ENCODE measurements at places on chromosomes 12 and 14. TPM values are rescaled to one million over a fixed set of nuclear protein-coding genes. Genes with fewer than 3 reads are reported as not detected.

DNA sequence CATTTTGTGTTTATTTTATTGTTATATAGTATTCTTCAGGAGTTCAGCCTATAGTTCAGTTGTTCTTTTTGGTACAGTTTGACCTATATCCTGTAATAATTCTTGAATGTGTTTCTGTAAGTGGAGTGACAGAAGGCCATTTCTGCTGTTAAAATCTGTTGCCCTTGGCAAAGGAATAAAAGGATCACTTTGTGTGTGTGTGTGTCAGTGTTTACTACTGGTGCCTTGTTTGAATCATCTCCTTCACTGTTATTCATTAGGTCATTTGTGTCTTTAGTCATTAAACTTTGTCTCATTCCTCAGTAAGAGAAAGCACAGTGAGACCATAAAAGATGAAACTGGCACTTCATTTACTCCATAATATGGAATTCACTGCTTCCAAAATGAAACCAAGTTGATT is 130.7 kb downstream of the TMTC2 start:
- no peak overlapping the region for H3K4me3 ChIP-seq
- no peak for DNase-seq
- H3K36me3 ChIP-seq = peaks cover 4% of the 10 kb centered on the region
- H3K4me1 ChIP-seq = no peaks in the 10 kb centered on the region
- H3K27me3 ChIP-seq = no peaks in the 10 kb centered on the region

DNA sequence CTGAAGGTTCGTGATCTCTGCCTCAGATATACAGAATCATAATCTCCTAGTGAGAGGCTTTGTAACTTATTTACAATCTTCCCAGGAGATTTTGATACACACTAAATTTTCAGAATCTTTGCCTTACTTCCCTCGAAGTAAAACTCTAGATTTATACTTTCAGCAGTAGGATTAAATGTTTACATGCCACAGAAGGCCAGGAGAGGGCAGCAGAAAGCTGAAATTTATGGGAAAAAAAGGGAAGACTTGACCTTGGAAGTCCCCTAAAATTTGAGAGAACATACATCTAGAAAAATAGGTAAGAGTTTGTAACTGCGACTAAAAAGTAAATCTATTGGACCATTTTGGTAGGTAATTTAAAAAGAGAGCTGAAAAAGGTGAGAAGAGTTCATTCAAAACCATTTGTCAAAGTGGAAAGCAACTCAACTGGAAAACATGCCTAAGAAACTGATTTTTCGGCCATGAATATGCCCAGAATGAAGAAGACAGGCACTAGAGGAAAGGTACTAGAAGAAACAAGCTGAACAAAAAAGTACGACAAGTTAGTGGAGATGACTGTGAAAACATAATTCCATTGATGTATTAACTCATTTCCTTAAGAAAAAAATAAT is 242.0 kb upstream of the MDGA2 start:
- no peak overlapping the region for H3K4me3 ChIP-seq
- DNase-seq = no peak
- H3K4me1 ChIP-seq = no peaks in the 10 kb centered on the region
- H3K27ac ChIP-seq = no peak overlapping the region
- no peaks in the 10 kb centered on the region for H3K27me3 ChIP-seq
- H3K36me3 ChIP-seq = no peaks in the 10 kb centered on the region

- H3K4me3 ChIP-seq = no peak overlapping the region
- DNase-seq = no peak
- no peak overlapping the region for H3K27ac ChIP-seq
- peaks cover 3% of the 10 kb centered on the region for H3K36me3 ChIP-seq
Measured at GRCh38 chr12:119005913-119006312, 24.6 kb downstream of the SRRM4 start.

DNA sequence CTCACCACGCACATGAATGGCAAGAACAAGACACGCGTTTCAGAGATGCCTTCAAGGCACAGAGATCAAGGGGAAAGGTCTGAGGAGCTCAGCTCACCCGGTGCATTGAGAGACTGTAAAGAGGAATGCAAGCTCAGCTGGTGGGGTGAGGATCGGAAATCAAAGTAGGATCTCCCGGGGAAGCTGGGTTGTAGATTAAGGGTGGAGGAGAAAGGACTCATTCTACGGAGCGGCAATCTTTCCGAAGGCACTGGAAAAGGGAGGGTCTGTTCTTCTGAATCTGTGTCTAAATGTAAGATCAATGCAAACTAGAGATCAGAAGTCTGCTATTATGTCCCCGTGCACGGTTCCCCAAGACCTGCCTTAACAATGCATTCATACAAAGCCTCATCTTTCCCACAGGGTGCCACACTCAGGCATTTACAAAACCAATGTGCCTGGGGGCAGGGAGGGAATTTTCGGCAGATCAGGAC is 41.6 kb upstream of the PYGL start:
- H3K4me3 ChIP-seq = no peak overlapping the region
- no peaks in the 10 kb centered on the region for H3K4me1 ChIP-seq
- H3K27ac ChIP-seq = no peak overlapping the region
- no peak for DNase-seq
- no peaks in the 10 kb centered on the region for H3K27me3 ChIP-seq

GRCh38 chr12:105057174-105057573 is 27.1 kb downstream of the ALDH1L2 start:
- DNase-seq = no peak
- no peak overlapping the region for H3K27ac ChIP-seq
- H3K4me3 ChIP-seq = no peak overlapping the region
- H3K27me3 ChIP-seq = no peaks in the 10 kb centered on the region

GRCh38 chr12:118353721-118354120 is 19.0 kb downstream of the TAOK3 start:
- H3K4me3 ChIP-seq = no peak overlapping the region
- DNase-seq = no peak
- peaks cover 48% of the 10 kb centered on the region for H3K4me1 ChIP-seq

DNA sequence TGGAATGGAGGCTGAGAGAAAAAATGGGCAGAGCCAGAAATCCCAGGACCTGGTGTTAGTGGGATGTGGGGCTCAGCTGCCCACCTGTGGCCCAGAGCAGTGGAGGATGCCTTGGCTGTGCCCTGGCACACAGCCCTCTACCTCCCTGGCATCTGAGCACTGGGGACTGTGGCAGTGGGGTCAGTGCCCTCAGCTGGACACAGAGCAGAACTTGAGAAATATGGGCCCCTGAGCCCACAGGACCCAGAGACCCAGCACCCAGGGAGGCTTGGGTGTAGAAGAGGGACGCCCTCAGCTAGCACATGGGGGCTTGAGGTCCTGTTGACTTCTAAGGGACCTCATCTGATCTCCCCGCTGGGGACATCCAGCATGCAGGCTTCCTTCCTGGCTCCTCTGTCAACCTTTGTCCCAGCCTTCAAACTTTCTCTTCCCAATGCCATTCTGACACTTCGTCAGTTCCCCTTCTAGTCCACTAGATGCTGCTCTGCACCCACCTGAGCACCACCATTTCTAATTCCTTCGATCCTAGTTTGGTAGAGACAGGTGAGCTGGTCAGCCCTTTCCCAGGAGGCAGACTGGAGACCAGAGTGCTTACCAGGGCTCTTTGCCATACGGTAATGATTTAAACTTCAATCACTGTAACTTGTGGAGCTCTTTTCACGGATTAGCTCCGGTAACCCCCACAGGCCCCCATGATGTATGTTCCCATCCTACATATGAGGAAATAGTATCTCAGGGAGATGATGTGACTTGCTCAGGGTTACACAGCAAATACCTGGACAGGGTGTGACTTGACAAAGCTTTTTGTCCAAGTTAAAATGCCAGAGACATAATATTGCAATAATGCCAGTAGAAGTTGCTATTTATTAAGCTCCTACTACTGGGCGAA is 143.7 kb downstream of the ASCL4 start:
- H3K27ac ChIP-seq = no peak overlapping the region
- peaks cover 58% of the 10 kb centered on the region for H3K27me3 ChIP-seq
- no peaks in the 10 kb centered on the region for H3K36me3 ChIP-seq
- H3K4me3 ChIP-seq = no peak overlapping the region

DNA sequence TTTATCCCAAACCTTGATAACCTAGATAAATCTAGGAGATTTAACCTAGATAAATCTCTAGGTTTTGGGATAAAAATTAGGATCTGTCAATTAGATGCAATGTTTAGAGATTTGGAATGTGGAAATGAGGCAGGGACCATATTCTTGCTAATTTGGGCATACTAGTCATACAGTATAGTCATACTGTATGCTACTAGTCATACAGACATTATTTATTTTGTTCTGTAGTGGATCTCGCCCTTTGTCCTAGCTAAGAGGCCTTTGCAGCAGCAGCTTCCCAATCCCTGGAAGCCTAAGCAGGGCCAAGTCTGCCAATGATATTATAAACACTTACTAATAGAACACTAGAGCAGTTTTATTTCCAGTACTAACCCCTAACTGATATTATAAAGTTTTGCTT is 136.4 kb downstream of the CEP128 start:
- no peaks in the 10 kb centered on the region for H3K4me1 ChIP-seq
- no peak overlapping the region for H3K4me3 ChIP-seq
- DNase-seq = no peak
- H3K36me3 ChIP-seq = peaks cover 30% of the 10 kb centered on the region
- no peaks in the 10 kb centered on the region for H3K27me3 ChIP-seq
- H3K27ac ChIP-seq = no peak overlapping the region

DNA sequence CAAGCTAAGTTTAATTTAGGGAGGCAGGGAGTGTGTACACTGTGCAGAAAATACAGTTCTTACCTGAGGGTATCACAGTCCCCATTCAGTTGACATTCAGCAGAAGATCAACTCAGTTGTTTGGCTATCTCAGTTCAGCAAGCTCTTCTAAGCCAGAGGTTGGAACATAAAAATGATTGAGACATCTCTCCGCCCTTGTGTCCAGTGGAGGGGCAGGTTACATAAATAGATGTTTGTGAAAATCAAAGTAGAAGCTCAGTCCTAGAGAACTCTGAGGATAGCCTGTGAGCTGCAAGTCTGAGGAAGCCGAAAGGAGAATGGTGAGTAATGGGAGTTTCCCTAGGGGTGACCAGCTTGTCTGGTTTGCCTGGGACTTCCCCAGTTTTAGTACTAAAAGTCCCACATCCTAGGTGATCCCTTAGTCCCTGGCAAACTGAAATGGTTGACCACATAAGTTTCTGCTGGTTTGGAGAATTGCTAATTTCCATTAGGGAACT is 251.4 kb upstream of the ATP2B1 start:
- no peaks in the 10 kb centered on the region for H3K27me3 ChIP-seq
- H3K27ac ChIP-seq = no peak overlapping the region
- H3K4me3 ChIP-seq = no peak overlapping the region
- DNase-seq = peak; percentile 39

DNA sequence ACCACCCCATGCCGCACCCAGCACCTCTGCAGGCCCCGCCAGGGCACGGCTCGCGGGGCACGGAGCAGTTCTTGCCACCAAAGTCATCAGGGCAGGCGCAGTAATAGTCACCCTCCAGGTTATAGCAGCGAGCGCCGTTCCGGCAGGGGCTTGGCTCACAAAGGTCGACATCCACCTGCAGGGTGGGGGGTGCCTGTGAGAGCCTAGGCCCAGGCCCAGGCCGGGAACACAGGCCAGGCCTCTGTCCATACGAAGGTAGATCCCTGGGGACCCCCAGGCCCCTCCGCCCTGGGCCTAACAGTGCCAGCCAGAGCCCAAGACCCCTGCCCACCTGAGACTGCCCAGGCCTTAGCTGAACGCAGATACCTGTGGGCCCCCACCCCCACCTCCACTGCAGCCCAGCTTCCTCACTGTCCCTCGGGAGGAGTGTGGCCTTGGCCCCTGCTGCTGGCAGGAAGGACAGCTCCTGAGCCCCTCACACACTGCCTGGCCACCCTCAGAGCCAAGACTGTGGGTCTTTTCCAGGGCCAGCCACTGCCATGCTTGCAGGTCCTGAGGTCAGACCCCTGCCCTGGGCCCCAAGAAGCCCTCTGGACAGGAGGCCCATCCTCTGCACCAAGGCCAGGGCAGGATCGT is 19.3 kb downstream of the JAG2 start:
- DNase-seq = no peak
- H3K36me3 ChIP-seq = no peaks in the 10 kb centered on the region

DNA sequence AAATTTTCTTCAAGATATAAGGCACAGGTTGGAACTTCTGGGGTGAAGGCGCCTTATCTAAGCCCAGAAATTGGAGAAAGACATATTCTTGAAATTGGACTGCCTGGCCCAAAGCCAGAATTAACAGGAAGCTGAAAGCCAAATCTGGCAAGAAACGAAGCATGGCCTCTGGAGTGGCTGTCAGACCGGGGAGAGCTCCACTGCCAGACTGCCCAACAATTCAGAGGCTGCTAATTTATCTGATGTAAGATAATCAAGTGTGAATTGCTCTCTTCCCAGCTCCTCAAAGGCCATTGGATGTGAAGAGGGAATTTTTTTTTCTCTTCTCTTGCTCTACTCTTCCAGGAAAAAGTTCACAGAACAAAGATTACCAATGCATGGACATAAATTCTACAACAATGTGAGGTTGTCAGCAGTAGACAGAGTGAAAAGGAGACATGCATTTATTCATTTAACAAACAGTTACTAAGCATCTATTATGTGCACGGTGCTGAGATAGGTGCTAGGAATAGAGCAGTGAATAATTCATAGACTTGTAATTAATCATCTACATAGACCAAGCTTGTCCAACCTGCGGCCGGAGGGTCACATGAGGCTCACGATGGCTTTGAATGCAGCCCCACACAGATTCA is at the start of gene GDF3:
TSS of gene GDF3 (minus strand) at position 210 of the 632 bp plus-strand sequence. CDS start at position 163, 47 bp downstream.
- DNase-seq = no peak
- no peaks in the 10 kb centered on the region for H3K36me3 ChIP-seq
- peaks cover 6% of the 10 kb centered on the region for H3K27me3 ChIP-seq
- no peak within 1 kb of the TSS for H3K4me3 ChIP-seq

GRCh38 chr14:69055999-69056788 is 77.1 kb upstream of the ACTN1 start:
- H3K27ac ChIP-seq = peak overlapping the region; percentile 49
- peaks cover 26% of the 10 kb centered on the region for H3K36me3 ChIP-seq
- H3K27me3 ChIP-seq = no peaks in the 10 kb centered on the region
- DNase-seq = peak; percentile 14
- H3K4me3 ChIP-seq = no peak overlapping the region

GRCh38 chr12:6839482-6840201 is 1.1 kb upstream of the GNB3 start:
- no peaks in the 10 kb centered on the region for H3K27me3 ChIP-seq
- H3K4me1 ChIP-seq = no peaks in the 10 kb centered on the region
- H3K36me3 ChIP-seq = no peaks in the 10 kb centered on the region
- no peak overlapping the region for H3K4me3 ChIP-seq

DNA sequence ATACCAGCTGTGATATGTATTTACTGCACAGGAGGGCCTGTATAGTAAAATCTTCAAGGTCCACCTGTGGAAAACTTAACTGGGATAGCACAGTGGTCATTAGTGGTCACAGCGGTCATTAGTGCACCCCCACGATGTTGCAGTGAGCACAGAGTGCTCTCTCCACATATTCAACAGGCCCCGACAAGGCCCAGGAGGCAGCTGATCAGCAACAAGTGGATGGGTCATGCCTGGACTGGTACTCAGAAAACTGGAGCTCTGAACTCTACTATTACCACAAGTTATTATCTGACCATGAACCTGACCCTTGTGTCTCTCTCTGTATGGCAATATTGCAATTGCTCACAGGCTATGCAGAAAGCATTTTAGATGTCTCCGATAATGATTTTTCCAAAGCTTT is 129.5 kb downstream of the SLC35F4 start:
- H3K4me1 ChIP-seq = no peaks in the 10 kb centered on the region
- H3K27ac ChIP-seq = no peak overlapping the region
- no peaks in the 10 kb centered on the region for H3K36me3 ChIP-seq
- H3K4me3 ChIP-seq = no peak overlapping the region

Gene KLRK1
- 112 TPM for total RNA-seq

Gene CLEC4C
- total RNA-seq = not detected

Gene MANSC4
- total RNA-seq = not detected

Gene CLEC2B
- 25.6 TPM for total RNA-seq

Gene GSC
- not detected for total RNA-seq

Gene ARL6IP4
- 168 TPM for total RNA-seq

Gene TAS2R9
- total RNA-seq = not detected

Gene GPRC5D
- not detected for total RNA-seq
